Substantia nigra (tissue), 51 donors: ENCODE measurements at places on chromosomes 3 and 15.

DNA sequence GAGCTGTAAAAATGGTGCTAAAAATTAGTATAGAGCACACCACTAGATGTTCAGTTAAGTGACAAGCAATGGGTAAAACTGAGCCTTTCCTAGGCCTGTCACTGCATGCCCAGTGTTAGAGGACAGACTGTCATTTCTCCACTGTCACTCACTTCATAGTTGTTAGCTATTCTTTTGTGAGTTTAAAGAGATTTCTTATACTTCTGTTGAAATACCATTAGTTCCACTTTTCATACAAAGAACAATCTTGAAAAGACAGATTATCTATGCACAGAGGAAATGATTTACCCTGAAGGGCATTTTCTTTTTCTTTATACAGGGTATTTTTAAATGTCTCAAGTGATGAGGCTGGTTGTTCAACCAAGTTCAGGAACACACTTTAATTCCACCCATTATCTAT is 28.3 kb upstream of the CHMP2B start:
- no peak for DNase-seq

DNA sequence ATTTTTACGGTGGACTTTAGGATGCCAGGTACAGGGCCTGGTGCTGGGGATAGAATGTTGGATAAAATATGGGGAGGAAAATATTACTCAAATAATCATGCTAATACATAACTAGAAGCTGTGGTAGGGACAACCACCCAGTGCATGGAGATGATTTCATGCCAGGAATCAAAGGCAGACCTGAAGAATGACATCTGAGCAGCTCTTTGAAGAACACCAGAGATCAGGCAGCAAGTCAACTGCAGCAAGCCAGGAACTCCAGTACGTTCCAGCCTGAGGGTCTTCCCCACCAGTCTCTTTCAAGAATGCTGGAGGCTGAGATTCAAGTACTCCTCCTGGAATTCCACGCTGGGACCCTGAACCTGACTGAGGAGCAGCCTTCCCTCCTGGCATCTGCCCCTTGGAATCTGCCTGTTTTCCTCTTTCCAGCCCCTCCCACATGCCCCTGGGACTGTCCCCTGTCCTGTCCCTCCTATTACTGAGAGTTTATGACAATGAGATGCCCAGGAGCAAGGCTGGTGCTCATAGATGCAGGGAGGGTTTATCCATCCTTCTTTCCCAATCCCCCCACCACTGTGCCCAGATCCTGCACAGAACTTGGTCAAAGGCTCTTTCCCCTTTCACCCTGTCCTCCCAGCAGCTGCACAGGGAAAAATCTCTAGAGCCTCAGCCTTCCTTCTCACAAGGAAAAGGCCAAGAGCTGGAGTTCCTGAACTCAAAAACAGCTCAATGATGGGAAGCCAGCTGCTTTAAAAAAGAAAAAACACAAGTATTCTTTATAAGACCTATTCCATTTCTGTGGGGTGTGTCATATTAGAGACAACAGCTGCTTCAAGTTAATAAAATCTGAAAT is 68.0 kb downstream of the PDZRN3 start:
- DNase-seq, result no peak

- no peak for DNase-seq
These were observed 2.1 kb upstream of the IQSEC1 start for GRCh38 chr3:13075318-13075717.

- no peak for DNase-seq
These were observed 18.2 kb upstream of the SKOR1 start for GRCh38 chr15:67807141-67807540.

DNA sequence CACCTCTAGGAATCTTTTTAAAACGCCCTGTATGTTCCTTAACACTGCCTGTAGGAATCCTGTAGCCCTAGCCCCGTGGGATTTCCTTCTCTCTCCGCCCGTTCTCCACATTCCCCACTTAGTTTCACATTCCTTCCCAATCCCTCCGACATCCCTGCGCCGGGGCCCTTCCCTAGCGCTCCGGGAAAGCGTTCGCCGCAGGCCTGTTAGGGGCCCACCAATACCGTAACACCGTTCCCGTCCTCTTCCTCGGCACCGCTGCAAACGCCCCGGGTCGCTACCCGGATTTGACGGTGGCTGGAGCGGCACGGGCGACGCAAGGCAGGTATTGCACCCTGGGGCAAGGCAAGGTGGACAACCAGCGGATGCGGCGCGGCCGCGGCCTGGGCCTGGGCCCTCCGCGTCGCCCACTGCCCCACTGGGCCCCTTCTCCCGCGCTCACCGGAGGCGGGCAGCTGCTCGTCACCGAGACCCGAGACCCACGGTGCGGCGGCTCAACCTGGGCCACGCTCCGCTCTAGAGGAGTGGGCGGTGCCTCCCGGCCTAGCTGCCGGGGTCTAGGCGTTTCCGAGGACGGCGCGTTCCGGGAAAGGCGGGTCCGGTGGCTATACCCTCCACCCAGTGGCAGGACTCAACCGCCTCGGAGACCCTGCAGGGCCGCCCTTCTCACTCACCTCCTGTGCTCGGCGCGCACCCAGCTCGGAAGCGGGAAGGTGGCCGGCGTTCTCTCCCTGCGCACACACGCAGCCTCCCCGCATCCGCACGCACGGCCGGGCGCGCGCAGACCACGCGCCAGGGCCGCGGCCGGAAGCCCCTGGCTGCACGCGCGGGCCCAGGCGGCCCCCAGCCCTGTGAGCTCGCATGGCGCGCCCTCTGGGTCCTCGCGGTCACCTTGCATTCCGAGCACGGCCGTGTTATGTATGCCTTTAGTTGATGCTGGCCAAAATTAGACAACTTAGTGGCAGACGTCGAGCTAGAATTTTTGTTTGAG is at the start of gene B3GALNT1:
TSS of gene B3GALNT1 (minus strand) at position 789 of the 991 bp plus-strand sequence. CDS start 18,595 bp downstream, outside the sequence.
- no peak for DNase-seq

DNA sequence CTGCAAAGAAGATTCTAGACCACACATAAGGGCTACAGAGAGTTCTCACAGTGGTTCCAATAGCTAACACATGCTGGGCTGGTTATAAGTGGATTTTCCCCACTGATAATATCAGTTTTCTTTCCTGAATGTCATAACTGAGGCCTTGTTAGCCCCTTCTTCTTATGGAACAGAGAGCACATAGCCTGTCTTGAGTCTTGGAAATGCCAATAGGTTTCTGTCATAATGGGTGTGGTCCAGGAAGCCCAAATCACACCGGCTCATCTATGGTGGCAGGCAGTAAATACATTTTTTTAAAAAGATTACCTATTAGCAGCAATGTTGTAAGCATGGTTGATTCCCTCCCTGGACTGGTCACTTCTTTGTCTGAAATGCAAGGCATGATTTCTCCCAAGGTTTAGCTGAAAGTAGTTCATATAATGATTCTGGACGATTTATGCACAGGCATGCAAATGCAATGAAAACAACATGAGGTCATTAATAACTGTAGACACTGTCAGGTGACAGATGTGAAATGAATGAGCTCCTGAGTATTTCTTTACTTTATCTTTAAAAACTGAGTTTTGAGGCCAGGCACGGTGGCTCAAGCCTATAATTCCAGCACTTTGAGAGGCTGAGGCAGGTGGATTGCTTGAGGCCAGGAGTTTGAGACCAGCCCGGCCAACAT is 67.2 kb upstream of the ATP2C1 start:
- DNase-seq, result no peak

GRCh38 chr15:43211224-43211735 is 9.5 kb downstream of the EPB42 start:
- DNase-seq, result no peak

DNA sequence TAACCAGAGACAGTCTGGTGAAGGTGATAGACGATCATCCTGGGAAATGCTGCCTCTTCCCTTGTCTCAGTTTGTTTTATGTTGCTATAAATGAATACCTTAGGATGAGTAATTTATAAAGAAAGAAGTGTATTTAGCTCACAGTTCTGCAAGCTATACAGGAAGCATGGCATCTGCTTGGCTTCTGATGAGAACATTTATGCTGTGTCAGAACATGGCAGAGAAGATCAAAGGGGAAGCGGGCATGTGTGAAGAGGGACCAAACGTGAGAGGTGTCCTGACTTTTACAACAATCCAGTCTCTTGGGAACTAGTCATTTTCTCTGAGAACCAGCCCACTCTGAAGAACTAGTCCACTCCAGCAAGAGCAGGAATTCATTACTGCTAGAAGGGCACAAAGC is 9.6 kb downstream of the CMC1 start:
- DNase-seq, result no peak

DNA sequence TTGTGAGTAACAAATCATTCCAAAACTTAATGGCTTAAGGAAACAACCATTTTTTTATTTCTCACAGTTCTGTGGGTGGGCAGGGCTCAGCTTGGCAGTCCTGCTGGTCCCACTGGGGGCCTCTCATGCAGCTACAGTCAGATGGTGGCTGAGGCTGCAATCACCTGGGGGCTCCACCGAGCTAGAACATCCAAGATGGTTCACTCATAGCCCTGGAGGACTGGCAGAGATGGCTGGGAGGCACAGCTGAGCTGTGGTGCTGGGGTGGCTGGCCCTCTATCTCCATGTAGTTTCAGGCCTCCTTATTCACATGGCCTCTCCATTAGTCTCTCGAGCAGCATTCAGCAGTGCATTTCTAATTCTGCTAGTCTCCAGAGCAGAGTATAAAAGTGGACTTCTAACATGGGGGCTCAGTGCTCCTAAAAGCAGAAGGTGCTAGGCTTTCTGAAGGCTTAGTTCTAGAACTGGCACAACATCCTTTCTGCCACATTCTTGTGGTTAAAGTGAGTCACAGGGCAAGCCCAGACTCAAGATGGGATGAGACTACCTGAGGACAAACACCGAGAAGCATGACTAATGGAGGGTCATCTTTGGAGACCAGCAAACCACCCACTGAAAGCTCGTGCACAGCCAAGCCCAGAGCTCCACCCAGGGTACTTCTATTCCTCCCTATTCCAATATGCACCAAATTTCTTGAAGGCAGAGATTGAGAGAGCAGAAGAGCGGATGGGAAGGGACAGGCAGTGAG is 6.3 kb downstream of the CAV3 start:
- no peak for DNase-seq

- DNase-seq, result peak; percentile 31
These were observed 9.7 kb downstream of the PLA2G4D start for GRCh38 chr15:42084465-42085235.

DNA sequence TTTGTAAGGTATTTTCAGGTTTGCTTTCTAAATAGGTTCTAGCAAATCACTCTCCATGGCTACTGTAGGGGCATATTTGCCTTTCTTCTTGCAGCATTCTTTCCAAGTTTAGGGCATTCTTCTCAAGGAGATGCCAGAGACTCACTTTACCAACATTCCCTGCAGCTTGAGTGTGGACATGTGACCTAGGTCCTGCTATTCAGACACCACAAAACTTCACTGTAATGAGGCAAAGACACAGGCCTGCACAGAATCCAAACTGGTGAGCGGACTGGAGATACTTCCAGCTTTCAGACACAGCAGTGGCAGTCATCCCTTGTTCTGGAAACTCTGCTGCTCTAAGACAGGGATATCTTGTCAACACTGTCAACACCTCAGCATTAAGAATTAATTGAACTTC is 146.4 kb upstream of the PFN2 start:
- DNase-seq, result no peak
